HT1080 (cell line): ENCODE measurements at places on chromosomes 13 and 19.

GRCh38 chr13:50882816-50883435, 26.7 kb upstream of the RNASEH2B start:
- no peak for DNase-seq

DNA sequence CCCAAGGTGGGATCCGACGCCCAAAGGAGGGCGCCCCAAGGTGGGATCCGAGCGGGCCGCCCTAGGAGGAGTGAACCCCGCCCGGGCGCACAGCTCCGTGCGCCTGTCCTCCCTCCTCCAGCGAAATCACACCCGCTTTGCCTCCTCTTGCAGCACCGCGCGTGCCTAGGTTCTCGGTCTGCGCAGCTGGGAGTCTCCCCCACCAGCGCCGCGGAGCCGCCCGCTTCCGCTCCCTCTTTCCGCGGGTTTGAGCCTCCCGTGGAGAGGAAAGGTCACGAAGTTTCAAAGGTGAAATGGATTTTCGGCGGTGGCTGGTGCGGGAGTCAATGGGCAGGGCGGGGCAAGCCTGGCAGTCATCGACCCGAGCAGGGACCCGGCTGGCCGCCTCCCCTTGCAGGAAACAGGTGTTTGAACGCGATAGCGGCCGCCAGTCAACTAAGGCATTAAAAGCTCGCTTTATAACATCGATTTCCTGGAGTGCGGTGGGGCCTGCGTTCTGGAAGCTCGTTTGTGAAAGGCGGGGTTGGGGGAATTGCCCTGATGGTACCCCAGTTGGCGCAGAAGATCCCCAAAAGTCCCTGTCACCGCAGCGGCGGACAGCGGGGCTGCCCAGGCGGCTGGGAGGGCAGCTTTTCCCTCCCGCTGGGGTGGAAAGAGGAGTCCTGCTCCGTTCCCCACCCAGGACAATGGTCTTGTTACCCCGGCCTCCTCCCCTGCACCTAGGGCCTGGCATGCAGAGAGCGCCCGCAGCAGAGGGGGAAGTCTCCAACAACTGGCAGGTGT, 9.0 kb upstream of the SOX1 start:
- no peak for DNase-seq

GRCh38 chr19:2587001-2587719, 111.2 kb downstream of the GADD45B start:
- DNase-seq, result no peak

- no peak for DNase-seq
Observed at GRCh38 chr13:43648733-43649132, 138.0 kb downstream of the ENOX1 start.

- DNase-seq, result no peak
Observed at GRCh38 chr13:80798576-80799133, 457.7 kb upstream of the SPRY2 start.

DNA sequence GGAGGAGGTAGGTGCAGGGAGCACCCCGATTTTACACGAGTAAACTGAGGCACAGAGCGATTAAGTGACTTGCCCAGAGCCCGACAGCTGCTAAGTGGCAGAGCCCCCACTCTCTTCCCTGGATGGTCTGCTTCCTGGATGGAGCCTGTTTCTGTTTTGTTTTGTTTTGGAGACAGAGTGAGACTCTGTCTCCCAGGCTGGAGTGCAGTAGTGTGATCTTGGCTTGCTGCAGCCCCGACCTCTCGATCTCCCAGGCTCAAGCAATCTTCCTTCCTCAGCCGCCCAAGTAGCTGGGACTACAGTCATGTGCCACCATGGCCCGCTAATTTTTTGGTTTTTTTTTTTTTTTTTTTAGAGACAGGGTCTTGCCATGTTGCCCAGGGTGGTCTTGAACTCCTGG, 17.3 kb downstream of the BICRA start:
- DNase-seq, result no peak

DNA sequence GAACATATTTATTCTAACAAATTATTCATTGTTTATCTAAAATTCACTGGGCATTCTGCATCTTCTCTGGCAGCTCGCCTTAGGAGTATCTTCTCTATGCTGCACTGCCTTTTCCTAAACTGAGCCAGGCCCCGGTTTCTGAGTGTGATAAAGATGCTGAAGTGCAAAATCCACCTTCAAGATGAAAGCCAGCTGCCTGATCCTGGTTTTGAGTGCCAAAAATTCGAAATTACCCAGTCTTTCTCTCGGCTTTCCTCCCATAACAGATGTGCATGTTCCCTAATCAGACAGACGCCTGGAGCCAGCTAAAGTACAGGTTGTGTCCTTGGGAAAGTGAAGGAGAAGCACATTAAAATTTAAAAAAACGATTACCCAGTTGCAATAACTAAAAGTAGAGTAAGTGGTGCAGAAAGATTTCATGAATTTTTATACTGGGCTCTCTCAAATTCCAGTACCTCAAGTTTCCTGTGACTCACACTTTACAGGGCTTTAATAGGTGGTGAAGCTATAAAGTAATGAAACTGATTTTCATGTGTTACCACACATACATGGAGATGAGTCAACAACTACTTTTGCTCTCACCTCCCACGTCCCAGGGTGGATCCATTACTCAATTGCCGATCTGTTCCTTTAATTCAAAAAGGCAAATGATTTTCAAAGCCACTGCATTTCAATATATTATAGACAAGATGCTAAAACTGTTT, 65.0 kb upstream of the GTF2F2 start:
- DNase-seq, result peak; percentile 95

- peak; percentile 67 for DNase-seq
Observed at GRCh38 chr19:42185277-42185676, 32.2 kb downstream of the DEDD2 start.

- no peak for DNase-seq
Observed at GRCh38 chr19:38812009-38812840, 520 bp downstream of the LGALS4 start.

DNA sequence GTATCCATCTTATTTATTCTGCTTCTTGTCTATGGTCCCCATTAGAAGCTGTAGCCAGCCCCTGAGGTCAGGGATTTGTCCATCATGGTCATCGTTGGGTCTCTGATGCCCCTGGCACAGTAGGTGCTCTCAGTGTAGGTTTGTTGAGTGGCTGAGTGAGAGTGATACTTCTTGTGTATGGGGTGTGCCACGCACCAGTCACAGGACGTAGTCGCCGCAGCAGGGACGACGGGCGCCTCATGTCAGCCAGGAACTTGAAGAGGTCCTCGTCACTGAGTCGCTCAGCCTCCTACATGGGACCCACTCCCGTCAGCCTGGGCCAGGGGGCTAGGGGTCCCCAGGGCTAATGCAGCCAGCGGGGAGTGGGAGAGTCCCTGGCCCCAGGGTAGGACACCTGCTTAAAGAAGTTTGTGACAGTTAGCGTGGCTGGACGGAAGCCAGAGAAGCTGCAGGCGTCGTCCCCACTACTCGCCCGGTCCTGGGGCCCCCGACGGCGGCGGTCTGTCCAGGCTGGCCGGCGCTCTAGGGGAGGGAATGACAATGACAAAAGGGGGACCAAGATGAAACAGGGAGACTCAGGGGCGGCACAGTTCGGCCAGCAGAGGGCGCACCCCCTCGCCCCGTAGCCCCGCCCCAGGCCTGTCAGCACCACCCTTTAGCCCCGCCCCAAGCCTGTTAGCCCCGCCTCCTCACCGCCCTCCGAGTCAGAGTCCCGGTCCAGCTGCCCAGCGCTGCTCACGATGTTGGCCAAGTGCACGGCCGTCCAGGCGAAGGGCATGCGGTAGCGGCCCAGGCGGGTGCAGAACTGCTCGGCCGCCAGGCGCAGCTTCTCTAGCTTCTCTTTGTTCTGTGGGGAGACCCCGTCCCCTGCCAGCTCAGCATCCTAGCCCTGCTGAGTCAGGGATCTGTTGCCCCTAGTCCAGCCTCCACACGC, 3.7 kb downstream of the ANGPTL8 start:
- DNase-seq, result no peak

- peak; percentile 73 for DNase-seq
Observed at GRCh38 chr19:49553451-49554271, 25.9 kb downstream of the RCN3 start.

DNA sequence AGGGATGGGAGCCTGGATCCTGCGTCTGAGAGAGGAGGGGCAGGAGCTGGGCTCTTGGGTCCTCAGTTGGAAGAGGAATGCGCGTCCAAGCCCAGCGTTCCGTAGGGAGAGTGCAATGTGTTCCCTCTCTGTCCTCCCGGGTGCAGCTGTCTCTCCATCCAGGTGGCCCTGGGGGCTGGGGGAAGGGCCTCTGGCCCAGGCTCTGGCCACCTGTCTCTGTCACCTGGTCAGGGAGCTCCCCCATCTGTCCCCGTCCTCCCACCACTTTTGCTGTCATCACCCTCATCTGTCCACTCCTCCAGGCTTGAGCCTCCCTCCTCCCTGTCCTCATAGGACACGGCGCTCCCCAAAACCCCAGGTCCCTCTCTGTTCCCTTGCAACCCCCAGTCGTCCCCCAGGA, 3.7 kb upstream of the SBK2 start:
- no peak for DNase-seq

GRCh38 chr13:59247171-59247570, 916.6 kb downstream of the DIAPH3 start:
- DNase-seq, result peak; percentile 14

- DNase-seq, result no peak
Observed at GRCh38 chr19:29712744-29713516, 2.1 kb downstream of the C19orf12 start.

- DNase-seq, result no peak
Observed at GRCh38 chr19:49844138-49845095, 6.5 kb upstream of the PTOV1 start.

- no peak for DNase-seq
Observed at GRCh38 chr19:12698138-12698537, 1.7 kb upstream of the FBXW9 start.

- peak; percentile 25 for DNase-seq
Observed at GRCh38 chr13:32255724-32256109, 59.4 kb downstream of the ZAR1L start.

DNA sequence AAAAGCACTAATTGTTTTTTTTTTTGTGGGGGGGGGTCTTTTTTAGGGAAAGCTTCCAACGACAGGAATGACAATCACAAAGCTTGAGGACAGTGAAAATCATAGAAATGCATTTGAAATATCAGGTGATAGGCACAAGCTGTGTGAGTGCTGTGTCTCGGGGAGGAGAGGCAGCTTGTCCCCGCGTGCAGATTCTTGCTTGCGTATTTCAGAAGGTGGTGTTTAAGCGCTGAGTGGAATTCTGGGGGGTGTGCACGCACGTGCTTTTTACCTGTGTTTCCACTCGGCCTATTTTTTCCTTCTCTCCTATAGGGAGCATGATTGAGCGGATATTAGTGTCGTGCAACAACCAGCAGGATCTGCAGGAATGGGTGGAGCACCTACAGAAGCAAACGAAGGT, 40.2 kb upstream of the TEX29 start:
- DNase-seq, result no peak

GRCh38 chr13:20370815-20371421, 138.8 kb upstream of the GJB6 start:
- no peak for DNase-seq

GRCh38 chr19:41552558-41552957, 23.4 kb upstream of the CEACAM21 start:
- no peak for DNase-seq

GRCh38 chr13:110307767-110308655, 927 bp downstream of the COL4A2 start:
- DNase-seq, result peak; percentile 58

GRCh38 chr13:98396071-98396710, 180.7 kb downstream of the STK24 start:
- DNase-seq, result no peak

GRCh38 chr13:98976338-98976737, 1.5 kb downstream of the DOCK9 start:
- DNase-seq, result peak; percentile 58

DNA sequence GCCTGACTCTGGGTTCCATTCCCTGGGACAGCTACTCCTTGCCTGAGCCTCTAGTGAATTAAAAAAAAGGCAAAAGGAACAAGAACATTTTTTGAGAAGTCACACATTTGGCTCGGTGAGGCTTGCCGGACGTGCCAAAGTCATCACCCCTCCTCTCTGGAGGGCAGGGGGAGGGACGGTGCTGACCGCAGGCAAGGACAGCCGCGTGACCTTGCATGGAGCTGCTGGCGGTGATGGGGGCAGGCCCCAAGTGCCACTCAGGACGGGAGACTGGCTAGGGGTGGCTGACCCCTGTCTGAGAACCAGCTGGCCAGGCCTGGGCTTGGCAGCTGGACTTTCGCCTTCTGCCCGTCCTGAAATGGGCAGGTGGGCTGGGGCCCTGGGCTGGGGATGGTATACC, 26.4 kb downstream of the MAP2K2 start:
- DNase-seq, result no peak

DNA sequence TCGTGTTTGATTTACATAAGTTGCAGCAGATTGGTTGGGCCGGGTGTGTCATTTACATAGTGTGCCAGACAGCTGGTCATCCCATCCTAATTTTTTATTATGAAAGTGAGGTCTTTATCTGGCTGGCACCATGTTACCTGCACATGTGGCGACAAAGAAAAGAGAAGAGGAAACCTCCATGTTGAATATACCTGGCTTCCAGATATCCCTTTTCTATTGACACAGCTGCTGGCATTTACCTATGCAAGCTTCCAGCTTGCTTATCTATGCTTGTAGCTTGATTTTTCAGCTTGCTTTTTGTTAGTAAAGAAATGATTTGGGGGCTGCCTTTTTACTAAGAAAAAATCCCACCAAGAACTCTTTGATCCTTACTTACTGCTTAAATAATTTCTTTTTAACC, 681.3 kb upstream of the SLITRK1 start:
- DNase-seq, result no peak

DNA sequence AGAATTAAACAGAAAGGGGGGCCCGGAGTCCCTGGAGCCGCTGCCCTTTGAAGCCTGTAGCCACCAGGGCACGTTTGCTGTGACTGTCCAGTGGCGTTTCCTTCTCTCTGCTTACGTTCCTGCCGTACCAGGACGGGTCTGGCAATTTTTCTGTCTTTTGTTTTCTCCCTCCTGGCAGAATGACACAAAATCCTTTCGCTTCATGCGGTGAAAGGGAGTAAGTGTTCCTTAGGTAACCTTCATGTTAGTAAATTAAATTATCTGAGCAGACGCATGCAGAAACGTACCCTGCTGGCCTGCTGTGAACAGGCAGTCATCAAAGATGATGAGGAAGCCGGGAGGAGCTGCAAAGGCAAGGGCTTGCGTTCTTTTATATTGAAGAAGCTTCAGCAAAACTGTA, 299.3 kb upstream of the ARGLU1 start:
- DNase-seq, result no peak

DNA sequence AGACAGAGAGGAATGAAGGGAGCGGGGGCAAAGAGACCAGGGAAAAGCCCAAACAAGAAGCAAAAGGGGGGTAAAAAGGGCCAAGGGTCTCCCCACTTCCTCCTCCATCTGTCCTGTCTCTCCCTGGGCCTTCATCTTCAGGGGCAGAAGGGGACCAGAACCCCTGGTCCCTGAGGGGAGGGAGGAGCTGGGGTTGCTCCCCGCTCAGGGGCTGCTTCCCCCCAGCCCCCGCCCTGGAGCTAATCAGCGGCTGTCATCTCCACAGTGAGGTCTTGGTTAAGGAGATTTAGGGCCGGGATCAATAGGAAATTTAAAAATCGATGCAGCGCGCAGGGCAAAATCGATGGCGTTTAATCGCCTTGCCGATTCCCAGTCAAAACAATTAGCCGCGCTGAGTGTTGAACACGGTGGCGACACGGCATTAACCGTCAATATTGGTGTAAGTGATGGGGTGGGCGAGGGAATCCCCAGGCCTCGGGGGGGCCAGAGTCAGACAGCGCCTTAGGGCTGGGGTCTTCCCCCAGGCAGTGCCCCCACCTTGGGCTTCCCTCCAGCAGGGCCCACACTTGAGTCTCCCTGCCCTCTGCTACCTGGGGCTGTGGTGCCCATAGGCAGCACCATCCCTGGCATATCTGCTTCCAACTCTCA, 29.5 kb upstream of the POU2F2 start:
- DNase-seq, result no peak
